ENCODE measurements at places on chromosomes 3 and 15. TPM values are rescaled to one million over a fixed set of nuclear protein-coding genes. Genes with fewer than 3 reads are reported as not detected.

GRCh38 chr3:139533781-139534454, 5.6 kb downstream of the RBP1 start:
- DNase-seq, result no peak

Gene CCR5
- total RNA-seq, result 0.16 TPM

Gene ITIH1
- total RNA-seq, result not detected

- no peak for DNase-seq
Measured at GRCh38 chr3:130857336-130858026, 36.4 kb upstream of the ATP2C1 start.

GRCh38 chr3:10319251-10319650, 1.7 kb downstream of the SEC13 start:
- peak; percentile 12 for DNase-seq

DNA sequence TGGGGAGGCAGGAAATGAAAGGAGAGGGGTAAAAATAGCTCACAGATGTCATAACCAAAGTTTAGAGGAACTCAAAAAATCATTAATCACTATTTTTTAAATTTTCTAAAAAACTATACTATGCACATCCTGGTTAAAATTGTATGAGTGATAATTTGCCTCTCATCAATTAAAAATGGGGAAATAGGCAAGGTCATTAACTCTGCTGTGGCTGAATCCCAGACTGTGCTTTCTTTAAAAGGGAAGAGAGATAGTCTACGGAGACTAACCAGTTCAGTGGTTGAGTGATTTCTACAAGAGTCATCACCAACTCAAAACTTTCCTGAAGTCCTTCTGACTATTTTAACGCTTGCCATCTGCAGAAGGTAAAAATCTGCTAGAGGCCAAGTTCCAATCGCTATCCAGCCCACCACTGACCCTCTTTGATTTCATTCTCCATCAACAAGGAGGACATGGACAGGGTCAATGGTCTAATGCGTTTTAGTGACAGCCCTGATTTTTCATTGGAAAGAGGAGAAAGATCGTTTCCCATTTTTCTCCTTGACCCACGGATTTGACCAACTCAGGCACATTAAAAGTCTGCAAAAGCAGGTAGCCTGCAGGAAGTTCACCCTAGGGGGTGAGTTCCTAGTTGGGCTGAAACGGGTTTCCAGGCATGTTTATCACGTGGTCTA, 850 bp downstream of the SUCLG2 start:
- DNase-seq, result no peak

DNA sequence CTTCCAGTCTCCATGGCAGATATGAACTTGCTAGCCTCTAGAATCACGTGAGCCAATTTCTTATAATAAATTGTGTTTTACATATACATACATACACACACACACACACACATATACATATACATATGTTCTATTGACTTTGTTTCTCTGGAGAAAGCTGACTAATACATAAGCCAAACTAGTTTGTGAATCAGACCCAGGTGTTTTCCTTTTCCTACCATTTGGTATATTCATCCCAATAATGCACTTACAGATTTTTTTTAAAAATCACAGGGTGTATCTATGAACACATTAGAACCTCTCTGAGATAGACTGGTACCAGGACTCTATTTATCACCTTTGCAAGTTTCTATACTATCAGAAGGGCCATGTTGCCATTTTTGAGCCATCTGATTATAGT, 122.9 kb upstream of the KCNH8 start:
- no peak for DNase-seq

Gene SPESP1
- total RNA-seq, result 1.7 TPM

- DNase-seq, result no peak
Measured at GRCh38 chr3:14424711-14425580, 22.5 kb downstream of the SLC6A6 start.

- no peak for DNase-seq
Measured at GRCh38 chr3:136835089-136835812, 16.3 kb downstream of the SLC35G2 start.

GRCh38 chr3:127816783-127817405, 5.4 kb downstream of the MGLL start:
- DNase-seq, result no peak

Gene GOLGA6L6
- total RNA-seq, result not detected

- DNase-seq, result no peak
Measured at GRCh38 chr3:10753964-10754363, 62.1 kb upstream of the SLC6A11 start.

Gene HRH1
- total RNA-seq, result 8.0 TPM

GRCh38 chr15:91556926-91557325, 296.6 kb upstream of the SLCO3A1 start:
- DNase-seq, result no peak

- no peak for DNase-seq
Measured at GRCh38 chr3:193132241-193132640, 108.8 kb upstream of the PLAAT1 start.

GRCh38 chr3:105466495-105467404, 100.0 kb downstream of the ALCAM start:
- no peak for DNase-seq

GRCh38 chr3:24201301-24201700, 256.2 kb downstream of the NR1D2 start:
- DNase-seq, result no peak

Gene ITPR1
- 58.5 TPM for total RNA-seq

DNA sequence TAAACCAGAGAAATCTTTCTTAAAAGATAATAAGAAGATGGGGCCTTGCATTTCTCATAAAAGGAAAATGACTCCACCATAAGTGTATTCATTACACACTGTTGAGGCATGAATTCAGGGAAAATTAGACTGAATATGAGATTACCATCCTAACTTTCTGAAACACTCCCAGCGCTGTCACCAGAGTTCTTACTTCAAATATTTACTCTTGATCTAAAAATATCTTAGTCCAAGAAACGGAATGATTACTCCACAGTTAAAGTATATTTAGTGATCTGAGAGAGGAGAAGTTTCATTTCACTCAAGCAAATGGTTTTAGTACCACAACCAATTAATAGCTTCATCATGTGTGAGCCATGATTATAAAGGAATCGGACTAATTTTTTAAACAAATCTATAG, 300.3 kb downstream of the ZBTB20 start:
- no peak for DNase-seq

GRCh38 chr3:129587566-129588210, 18.8 kb downstream of the PLXND1 start:
- DNase-seq, result no peak

Gene NTRK3
- 5.2 TPM for total RNA-seq

DNA sequence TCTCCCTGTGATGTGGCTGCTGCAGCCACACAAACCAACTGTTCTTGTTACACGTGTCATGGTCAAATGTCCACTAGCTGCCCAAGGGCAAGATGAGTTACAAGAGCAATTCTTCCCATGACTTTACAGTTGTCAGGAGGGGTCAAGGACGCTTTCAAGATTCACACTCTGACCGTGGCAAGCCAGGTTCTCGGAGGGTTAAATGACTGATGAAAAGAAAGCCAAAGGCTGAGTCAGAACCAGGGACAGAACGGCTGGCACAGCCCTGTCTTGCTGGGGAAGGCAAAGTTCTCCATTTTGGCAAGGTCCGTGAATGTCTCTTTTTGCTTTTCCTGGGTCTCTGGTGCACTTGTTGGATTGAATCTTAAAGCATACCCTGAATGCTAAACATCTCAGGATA, 364.5 kb upstream of the ICE2 start:
- DNase-seq, result no peak

Gene TMEM207
- total RNA-seq, result not detected

Gene GXYLT2
- 51.2 TPM for total RNA-seq

Gene ISL2
- total RNA-seq, result 0.24 TPM

GRCh38 chr15:58444658-58445332, 13.0 kb downstream of the LIPC start:
- no peak for DNase-seq

- DNase-seq, result no peak
Measured at GRCh38 chr15:46753946-46754345, 963.4 kb upstream of the SEMA6D start.

DNA sequence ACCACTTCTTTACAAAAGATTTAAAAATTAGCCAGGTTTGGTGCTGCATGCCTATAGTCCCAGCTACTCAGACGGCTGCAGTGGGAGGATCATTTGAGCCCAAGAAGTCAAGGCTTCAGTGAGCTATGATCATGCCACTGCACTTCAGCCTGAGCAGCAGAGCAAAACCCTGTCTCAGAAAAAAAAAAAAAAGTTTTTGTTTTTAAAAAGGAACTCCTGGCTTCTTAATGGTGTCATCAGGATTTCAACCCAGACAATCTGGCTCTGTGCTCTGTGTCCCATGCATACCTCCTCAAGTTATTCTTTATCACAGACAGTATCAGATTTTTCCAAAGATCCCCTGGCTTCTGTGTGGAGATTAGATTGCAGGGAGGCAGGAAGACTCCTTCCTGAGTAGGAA, 64.2 kb upstream of the IL12A start:
- no peak for DNase-seq

Gene TUSC7
- total RNA-seq, result not detected

- no peak for DNase-seq
Measured at GRCh38 chr15:27043770-27044169, 72.8 kb downstream of the GABRG3 start.

GRCh38 chr15:74831813-74832495, 5.5 kb downstream of the CPLX3 start:
- no peak for DNase-seq

GRCh38 chr3:30333143-30333542, 273.3 kb upstream of the TGFBR2 start:
- no peak for DNase-seq

DNA sequence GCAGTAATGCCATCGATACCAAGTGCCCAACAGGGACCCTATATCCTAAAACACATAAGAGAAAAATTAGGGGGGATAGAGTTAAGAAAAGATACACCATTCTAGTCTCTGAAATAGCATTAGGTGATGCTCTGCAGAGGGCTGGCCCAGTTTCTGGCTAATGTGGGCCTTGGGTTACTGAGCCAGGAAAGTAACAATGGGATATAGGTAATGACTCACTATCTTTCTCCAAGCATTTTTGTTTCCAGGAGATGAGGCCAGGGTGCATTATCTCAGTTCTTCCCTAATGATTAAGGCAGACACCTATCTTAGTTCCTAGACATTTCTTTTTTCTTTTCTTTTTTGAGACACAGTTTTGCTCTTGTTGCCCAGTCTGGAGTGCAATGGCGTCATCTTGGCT, 50.0 kb downstream of the PRKAR2A start:
- DNase-seq, result no peak

- DNase-seq, result no peak
Measured at GRCh38 chr3:195453236-195453635, 10.4 kb upstream of the ACAP2 start.

DNA sequence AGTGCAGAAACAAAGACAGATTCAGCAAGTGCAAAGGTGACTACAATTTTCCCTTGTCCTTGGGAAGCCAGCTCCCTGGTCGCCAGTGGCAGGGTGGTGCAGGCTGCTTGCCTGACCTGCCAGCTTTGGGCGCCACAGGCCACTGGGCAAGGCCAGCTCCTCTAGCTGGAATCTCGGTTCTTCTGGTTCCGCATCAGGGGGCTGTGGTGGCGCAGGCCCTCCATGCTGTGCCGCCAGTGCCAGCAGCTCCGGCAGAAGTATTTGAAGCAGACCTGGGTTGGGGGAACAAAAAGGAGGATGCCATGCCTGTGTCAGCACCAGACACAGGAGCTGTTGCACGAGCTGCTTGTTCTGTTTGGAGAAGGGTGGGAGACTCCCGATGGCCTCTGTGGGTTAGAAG, 4.2 kb upstream of the RPS17 start:
- no peak for DNase-seq

Gene SCAPER
- total RNA-seq, result 23.2 TPM

GRCh38 chr3:150483226-150483625, 63.1 kb downstream of the SERP1 start:
- DNase-seq, result no peak

- no peak for DNase-seq
Measured at GRCh38 chr3:47646362-47646761, 67.7 kb upstream of the CSPG5 start.

All from omental fat pad (tissue), 4 donors.